ENCODE measurements at places on chromosomes 7 and 10.

GRCh38 chr7:17126413-17127268 is 171.8 kb upstream of the AHR start:
- DNase-seq, result no peak

GRCh38 chr10:72727130-72727529 is 35.2 kb downstream of the MCU start:
- DNase-seq, result no peak

DNA sequence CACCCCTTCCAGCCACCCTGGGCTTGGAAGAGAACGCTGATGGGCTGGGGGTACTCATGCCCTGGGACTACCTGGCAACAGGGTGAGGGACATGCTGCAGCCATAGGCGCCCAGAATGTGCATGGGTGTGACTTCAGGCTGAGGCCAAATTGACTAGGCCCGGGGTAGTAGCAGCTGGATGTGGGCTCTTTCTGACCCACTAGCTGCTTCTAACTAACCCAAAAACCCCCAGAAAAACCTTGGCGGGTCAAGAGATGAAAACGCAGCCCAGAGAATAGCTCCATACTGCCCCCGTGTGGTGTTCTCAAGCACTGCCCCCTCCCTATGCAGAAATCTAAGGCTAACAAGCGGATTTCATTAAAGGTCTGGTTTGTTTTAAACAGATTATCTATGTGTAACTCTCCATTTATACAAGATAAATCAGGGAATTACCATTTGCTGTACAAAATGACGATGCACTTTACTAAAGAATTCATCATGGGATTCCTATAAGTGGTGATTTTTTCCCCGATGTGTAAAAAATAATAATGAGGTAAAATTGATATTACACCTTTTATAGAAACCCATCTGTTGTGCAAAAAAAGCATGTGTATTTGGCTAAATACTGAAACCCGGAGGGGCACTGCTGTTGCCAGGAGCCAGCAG is 4.2 kb downstream of the SMARCD3 start:
- no peak for DNase-seq

DNA sequence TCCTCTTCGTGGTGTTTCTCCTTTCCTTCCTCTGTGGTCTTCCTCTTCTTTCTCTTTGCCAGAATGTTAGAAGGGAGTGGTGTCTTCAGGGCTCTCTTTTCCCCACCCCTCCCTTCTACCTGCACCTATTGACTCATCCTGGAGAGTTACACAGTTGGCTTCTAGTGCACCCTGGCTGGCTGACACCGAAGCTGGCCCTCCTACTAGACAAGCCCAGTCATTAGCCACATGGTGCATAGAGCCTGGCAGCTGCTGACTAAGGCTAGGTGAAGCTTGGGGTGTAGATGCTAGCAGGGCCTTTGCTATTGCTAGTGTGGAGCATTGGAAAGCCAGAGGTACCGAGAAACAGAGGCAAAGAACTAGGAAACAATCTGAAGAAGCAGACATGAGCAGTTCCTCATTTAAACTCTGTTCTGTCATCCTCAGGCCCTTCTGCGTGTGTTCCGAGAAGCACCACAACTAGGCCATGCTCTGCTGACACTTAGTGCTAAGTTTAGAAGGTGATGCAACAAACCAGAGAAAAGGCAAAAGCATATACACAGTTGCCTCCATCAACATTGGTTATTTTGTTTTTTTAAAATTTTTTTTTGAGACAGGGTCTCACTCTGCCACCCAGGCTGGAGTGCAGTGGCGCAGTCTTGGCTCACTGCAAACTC is 213.9 kb downstream of the BAMBI start:
- DNase-seq, result no peak

- DNase-seq, result peak; percentile 58
These were observed 100.0 kb downstream of the INPP5A start for GRCh38 chr10:132637477-132638129.

- no peak for DNase-seq
These were observed 96.1 kb downstream of the NKX6-2 start for GRCh38 chr10:132689721-132690360.

DNA sequence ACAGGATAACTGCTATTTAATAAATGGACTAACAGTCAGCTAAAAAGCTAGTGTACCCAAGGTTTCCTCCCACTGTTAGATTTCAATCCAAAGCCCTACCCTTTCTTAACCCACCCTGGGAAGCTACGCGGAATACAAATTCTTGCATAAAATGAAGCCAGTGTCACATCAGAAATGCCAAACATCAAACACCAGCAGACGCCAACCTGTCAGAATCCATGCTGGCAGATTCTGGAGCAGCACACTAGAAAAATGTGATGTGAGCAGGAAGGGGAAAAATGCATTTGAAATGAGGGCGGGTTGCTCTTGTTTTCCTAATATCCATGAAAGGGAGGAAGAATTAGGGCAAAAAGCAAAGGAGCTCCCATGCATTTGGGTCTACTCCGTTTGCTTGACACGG is 16.1 kb upstream of the JCAD start:
- no peak for DNase-seq

GRCh38 chr10:99667108-99667751 is 7.9 kb downstream of the ENTPD7 start:
- DNase-seq, result no peak
